ENCODE measurements at places on chromosomes 2 and 18.

DNA sequence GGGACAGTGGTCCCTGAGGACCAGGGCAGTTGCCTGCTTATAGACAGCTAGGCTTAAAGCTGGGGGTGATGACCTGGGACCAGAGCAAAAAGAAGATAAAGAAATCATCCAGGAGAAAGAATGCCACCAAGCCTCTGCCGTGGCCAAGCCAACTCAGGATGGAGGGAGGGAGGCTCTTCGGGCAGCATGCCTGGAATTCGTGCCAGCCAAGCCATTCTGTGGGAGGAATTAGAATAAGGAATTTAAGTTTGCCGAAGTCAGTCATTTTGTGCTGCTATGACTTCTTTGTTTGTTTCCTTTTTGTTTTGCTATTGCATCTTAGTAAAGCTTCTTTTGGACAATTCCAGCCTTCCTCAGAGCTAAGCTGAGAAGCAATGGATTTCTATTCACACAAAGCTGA, 124.1 kb downstream of the EN1 start:
- DNase-seq = no peak

DNA sequence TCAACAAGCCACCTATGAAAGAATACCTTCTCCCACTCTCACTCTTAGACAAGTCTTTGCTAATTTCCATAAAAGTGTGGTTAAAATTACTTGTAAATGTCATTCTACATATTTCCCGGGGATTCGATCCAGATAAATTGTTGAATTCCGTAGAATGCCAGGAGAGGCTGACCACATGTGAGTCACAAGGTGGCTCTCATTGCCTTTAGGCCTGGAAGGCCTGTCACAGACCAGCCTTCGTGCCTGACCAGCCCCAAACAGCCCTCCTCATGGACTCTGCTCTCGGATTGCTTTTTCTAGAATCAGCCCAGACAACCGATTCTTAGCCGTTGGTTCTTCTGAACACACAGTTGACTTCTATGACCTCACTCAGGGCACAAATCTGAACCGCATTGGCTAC, 86.0 kb downstream of the RTN4 start:
- DNase-seq = no peak

GRCh38 chr2:203444738-203445137, 90.4 kb downstream of the RAPH1 start:
- no peak for DNase-seq

- no peak for DNase-seq
These were observed 108.0 kb upstream of the SP5 start for GRCh38 chr2:170607171-170607570.

DNA sequence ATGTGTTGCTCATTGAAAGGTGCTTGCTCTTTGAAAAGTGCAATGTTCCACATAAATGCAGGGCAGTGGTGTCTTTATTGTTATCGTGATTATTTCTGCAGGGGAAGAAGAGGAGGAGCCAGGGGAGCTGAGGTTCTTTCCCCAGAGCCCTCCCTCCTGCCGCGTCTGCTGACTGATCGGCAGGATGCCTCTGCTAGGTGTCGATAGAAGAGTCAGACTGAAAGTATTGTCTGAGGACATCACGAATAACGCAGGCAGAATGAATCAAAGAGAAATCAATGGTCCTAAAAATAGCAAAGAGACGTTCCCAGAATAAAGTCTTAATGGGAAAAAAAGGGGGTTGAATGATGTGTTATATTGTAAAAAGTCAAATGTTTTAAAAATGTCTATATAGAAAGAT, 47.4 kb upstream of the SIX3 start:
- no peak for DNase-seq

All from stimulated activated CD8-positive, alpha-beta memory T cell treated with anti-CD3 and anti-CD28 coated beads, Interleukin-7, amount 100 ng/mL, for 1 hour (primary cell).